Fibroblast of upper back skin (primary cell): ENCODE measurements at places on chromosomes 12 and 14.

- peak; percentile 18 for DNase-seq
Observed at GRCh38 chr12:42893803-42894202, 304.3 kb upstream of the PRICKLE1 start.

GRCh38 chr12:132352896-132353800, 23.8 kb upstream of the GALNT9 start:
- DNase-seq, result no peak

DNA sequence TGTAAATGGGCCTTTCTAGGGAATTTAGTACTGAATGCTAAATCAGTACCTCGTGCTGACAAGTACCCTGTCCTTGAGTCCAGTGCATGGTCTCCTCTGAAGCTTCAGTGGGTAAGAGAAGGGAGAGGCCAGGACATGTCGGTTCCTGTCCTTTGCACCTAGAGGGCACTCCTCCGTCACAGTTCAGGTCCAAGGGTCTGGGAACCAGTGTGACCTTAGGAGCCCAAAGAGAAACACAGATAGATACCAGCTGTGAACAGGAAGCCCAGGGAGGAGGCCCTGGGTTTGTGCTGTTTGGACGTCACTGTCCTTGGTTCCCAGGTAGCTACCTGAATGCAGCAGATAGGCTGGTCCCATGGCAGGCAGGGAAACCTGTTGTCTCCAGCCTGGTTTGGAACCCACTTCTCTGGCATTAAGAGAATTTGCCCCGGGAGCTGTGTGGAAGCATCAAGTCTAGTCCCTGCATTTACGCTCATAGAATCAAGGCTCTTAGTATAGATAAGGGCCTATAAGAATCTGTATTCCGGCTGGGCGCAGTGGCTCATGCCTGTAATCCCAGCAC, 3.9 kb upstream of the FGF23 start:
- no peak for DNase-seq

DNA sequence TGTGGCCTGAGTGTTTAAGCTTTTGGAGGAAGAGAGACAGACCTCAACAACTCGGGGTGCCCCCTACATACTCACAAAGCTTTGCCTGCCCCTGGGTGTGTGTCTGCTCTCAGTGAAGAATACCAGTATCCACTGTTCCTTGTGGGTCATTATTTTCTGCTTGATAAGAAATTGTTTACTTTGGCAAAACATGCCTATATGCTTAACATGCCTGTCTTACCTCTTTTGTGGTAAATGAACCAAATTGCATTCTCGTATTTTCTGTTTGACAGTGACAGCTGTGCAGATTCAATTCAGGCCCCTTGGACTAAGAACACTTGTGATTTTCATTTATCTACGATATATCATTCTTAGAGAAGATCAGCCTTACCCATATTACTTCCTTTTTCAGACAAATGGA, 50.6 kb upstream of the REP15 start:
- DNase-seq, result no peak

DNA sequence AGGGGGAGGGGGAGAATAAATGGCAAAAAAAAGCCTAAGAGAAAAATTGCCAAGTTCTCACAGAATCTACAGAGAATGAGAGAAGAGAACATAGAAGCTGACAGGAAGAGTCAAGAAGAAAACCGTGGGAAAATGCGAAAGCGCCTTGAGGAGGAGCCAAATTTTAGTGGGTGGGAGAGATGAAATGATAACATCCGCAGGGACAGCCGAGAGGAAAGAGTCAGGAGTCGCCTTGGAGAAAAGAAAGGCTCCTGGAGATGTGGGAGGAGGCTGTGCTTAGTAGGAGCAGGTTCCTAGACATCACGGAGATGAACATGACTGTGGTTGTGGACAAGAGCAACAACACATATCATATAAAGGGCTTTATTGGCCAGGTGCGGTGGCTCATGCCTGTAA, 49.4 kb downstream of the PHLDA1 start:
- DNase-seq, result no peak

- DNase-seq, result no peak
Observed at GRCh38 chr12:118371321-118372282, 1.1 kb downstream of the TAOK3 start.

DNA sequence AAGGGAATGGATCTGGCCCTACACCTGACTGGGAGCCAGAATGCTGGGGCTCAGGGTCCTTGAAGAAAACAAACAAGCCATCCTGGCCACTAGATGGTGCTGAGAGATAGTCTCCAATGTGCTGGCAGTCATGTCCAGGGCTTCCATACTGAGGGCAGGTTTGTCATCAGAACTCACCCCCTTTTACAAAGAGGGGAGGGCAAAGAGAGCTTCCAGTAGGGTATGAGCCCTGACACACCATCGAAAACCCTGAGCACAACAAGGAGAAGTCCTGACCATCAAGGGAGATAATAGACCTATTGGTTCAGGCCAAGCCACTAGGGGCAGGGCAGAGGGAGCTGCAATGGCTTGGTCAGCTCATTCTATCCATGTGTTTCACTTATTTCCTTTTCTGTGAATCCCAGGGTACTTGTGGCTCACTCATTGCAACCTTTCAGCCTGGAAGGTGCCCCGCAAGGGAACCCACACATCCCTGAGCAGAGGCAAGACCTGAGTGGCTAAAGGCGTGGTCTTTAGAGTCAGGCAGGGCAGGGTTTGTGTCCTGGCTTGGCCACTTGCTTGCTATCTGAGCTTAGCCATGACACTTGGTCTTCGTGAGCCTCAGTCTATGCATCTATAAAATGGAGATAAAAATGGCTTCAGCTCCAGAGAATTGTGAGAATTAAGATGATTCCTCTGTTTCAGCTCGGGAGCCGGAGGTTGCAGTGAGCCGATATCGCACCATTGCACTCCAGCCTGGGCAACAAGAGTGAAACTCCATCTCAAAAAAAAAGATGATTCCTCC, 6.2 kb upstream of the PLEKHH1 start:
- DNase-seq, result peak; percentile 49

DNA sequence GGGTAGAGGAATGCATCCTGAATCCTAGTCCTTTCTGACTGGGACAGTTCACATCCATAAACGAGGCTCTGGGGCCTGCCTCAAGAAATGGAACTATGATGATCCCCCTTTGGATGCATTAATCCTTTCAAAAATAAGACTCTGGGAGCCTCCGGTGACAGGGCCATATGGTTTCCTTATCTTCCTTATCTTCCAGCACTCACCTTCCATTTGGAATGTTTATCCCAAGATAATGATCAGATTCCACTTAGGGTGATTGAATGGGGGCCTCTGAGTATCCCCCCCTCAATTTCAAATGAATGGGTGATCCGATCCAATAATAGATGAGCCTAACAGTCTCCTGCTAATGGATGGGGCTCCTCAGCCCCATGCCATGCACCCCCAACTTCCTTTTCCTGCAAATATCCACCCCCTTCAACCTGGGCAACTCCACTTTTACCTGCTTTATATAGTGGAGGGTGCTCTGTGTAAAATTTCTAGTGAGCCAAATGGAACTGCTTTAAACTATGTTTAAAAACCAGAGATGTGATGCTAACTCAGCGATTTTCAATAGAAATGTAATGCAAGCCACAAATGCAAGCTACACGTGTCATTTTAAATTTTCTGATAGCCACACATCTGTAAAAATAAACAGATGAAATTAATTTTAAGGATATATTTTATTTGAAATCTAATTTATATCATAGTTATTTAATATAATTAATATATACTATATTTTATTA, 157.8 kb downstream of the ZFP36L1 start:
- DNase-seq, result no peak

DNA sequence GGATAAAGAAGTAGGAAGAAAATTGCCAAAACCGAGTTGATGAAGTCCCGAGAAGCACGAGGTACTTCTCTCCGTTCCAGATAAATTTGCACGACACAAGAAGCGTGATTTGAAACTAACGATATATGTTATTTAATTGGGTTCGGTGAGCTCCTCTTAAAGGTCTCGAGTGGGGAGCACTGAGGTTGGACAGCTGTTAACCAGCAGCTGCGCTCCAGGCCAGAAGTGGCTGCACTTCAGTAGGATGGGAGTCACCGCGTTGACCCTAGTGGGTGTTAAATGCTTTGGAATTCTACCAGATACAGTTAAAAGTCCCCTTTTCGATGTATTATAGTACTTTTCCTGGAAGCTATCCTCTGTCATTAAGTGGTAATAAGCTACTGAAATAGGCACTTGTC, 953 bp upstream of the DCAF5 start:
- DNase-seq, result no peak

DNA sequence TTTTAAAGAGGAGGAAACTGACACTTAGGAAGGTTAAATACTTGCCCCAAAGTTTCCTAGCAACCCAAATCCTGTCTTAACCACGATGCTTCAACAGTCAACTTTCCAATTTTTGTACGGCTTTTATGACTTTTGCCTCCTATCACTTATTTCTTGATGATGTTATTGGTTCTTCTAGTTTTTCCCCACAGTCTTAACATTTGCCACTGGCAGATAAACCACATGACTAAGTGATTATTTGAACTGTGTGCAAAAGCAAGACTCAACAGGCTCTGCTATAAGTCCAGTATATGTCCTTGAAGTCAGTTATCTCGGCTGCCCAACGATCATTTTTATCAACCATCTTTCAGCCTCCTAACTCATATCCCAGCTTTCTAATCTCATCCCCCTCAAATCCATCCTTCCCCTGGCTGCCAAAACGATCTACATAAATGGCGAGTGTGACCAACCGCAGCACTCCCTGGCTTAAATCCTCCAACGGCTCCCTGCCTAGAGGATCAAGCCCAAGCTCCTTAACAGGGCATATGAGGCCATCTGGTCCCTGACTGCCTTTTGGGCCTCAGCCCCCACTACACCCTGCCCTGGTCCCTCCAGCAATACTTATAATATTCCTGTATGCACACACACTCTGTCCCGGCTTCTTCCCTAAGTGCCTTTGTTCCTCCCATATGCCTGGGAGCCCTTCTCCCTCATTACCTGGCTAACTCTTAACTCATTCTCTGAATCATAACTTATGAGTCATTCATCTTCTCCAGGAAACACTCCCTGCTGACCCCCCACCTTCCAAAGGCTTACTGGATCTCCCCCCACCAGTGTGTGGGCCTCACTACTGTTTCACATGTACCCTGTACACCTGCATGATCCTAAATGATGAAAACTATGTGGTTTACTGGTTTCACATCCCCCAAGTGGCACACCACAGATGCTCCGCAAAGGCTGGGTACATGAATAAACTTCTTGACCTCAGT, 8.8 kb downstream of the VPS37B start:
- peak; percentile 59 for DNase-seq

- no peak for DNase-seq
Observed at GRCh38 chr12:211639-212414, 2.1 kb downstream of the SLC6A12 start.

DNA sequence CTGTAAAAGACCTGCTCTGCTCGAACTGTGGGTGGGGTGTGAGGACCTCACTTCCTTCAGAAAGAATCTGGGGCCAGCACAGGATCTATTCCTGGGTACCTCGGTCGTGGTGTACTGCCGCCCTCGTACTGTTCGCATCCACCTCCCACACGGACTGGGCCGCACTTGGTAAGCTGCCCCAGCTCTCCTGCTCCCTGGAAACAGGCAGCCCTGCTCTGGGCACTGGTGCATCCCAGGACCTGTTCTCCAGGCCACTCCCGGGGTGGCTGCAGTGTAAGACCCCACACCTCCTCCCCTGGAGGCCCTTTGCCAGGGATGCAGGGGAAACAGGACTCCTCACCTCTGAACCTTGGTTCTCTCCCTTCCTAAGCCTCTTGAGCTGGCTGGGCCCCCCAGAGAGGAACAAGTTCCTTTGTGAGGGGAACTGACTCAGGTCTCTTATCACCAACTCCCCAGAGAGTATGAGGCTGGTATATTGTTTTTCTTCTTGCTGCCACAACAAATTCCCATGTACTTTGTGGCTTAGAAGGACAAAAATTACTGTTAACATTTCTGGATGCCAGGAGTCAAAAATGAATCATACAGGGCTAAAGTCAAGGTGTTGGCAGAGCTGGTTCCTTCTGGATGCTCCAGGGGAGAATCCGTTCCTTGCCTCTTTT, 276.5 kb downstream of the NUAK1 start:
- no peak for DNase-seq
